ENCODE measurements at places on chromosomes 2 and 18.

GRCh38 chr2:16537347-16537746 lies 128.3 kb downstream of the CYRIA start:
- no peak for DNase-seq

DNA sequence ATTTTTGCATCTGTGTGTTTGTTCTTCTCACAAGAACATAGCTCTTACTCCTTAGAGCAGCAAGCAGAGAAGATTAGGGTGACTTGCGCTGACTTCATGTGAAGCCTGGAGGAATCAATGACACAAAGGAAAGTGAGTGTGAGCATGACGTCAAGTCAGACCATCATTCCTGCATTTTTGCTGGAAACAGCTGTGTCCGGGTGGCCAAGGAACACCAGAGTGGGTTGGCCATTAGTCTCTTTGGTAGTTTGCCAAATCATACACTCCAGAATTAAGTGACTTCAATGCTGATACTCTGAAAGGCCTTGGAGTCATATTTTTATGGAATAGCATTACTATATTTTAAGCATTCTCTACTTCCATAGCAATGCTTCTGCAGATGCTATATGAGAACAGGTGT lies 597.2 kb downstream of the DCDC2C start:
- no peak for DNase-seq

DNA sequence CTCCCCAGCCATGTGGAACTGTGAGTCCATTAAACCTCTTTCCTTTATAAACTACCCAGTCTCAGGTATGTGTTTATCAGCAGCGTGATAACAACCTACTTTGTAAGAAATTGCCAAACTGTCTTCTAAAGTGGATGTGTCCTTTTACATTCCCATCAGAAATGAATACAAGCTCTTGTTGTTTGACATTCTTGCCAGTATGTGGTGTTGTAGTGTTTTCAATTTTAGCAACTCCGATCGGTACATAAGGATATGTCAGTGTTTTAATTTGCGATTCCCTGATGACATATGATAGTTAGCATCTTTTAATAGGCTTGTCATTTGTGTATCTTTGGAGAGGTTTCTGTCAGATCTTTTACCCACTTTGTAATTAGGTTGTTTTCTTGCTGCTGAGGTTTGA lies 1156.3 kb upstream of the CRIM1 start:
- no peak for DNase-seq

DNA sequence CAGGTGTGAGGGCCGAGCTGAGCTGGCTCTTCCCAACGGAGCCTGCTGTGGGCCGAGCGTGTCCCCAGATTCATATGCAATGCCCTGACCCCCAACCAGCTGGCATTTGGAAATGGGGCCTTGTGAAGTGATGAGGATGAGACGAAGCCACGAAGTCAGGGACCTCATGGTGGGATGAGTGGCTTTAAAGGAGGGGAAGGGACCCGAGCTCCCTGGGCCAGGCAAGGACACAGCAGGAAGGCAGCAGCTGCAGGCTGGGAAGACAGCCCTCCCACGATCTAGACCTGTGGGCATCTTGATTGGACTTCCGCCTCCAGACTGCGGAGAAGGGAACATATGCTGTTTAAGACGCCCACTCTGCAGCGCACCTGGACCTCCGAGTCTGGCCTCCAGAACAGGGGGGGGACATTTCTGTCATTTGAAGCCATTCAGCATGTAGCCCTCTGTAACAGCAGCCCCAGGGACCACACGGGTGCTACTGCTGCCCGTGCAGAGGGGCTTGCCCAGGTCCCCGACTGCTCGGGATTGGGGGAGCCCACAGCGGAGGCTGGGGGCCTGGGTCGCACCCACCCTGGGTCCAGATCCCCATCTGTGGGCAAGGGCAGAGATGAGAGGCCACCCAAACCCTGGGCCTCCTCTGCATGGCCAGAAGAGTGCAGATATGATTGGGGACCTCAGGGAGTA lies 27.2 kb downstream of the KIF1A start:
- no peak for DNase-seq

DNA sequence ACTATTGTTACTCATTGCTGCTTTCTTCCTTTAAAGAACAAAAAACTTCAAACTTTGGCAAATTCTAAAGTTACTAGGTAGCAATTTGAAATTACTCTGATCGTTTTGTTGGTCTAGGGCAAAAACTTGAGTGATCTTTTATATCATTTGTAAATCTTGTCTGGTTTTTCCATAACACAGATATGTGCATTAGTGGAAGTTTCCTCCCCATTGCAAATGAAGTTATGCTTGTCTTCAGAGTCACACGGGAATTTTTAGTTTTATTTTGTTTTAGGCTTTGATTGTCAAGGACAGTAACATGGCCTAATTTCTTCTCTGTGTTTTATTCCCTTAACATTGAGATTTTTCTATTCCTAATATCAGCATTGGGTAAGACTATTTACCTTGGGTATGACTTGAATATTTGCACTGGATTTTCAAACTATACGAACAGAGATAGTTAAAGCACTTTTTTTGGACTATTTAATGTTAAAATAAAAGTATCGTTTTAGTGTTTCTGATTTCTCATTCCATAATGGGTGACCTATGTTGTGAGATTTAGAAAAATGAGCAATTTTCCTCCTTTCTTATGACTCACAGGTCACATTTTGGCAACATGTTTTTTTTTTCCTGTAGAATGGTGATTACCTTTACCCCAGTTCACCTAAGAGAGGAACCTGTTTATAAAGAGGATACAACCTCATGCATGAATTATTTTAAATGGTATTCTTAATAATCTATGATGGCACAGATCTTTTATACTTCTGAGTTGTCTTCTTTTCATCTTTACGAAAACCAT lies 65.0 kb downstream of the BABAM2 start:
- no peak for DNase-seq

DNA sequence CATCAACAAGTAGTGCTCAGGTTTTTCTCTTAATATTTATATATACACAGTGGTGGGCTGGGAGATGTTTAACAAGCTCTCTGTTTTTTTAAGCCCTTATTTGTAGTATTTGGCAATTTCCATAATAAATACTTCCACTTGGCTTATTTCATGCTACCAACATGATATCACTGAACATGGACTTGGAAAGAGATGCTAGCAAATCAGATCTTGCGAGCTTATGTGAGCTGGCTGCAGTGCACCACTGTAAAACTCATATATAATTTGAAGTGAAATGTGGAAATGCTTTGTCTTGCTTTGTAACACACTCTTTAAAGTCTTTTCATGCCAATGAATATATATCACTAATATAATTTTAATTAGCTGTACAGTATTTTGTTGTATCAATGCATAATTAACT lies 155.7 kb downstream of the ALK start:
- no peak for DNase-seq

DNA sequence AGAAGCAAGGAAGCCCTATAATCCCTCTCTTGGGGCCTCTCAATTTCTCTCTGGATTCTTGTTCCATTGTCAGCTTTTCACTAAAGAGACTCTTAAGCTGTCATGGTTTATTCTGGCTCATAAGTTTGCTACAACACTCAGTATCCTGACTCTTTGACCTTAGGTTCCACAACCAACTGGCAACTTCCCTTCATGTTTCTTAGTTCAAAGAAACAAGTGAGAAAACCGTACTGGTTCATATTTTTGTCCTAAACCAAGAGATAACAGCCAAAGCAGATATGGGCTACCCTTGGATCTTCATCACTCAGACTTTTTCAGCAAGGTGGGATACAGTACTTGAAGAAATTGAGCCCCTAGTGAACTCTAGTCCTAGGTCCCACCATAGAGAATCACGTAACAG lies 109.9 kb upstream of the CRIM1 start:
- DNase-seq: no peak

GRCh38 chr2:239462191-239462515 lies 61.3 kb upstream of the HDAC4 start:
- no peak for DNase-seq

DNA sequence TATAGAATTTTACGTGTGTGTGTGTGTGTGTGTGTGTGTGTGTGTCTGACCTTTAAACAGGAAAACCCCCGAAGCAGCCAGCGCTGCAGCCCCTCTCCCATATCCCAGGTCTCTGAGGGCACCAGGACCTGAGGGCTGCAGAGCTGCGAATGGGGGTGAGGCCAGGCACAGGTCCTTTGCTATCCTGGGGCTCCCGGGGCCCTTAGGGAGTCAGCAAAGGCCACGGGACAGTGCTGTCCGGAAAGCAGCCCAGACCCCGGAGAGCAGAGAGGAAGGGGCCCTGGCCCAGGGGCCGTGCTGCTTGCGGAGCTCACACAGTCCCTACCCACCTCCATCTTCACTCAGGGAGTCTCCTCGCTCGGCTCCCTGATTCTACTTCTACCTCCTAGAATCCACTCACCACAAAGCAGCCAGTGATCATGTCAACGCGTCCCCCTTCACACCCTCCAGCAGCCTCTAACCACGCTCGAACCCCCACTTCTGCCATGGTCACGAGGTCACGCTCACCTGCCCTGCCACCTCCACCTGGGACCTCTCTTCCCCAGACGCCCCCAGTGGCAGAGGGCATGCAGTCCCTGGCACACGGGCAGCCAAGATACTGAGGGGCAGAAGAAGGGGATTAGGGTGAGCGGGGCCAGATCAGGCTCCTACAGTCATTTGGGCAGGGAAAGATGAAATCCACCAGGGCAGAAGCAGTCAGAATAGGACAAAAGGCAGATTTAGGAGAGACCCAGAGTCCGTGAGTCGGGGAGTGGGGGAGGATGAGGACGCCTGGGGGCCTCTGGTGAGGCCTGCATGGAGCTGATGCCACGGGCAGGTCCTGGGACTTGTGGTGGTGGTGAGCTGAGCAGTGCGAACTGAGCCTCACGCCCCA lies 86.7 kb downstream of the USP40 start:
- no peak for DNase-seq

DNA sequence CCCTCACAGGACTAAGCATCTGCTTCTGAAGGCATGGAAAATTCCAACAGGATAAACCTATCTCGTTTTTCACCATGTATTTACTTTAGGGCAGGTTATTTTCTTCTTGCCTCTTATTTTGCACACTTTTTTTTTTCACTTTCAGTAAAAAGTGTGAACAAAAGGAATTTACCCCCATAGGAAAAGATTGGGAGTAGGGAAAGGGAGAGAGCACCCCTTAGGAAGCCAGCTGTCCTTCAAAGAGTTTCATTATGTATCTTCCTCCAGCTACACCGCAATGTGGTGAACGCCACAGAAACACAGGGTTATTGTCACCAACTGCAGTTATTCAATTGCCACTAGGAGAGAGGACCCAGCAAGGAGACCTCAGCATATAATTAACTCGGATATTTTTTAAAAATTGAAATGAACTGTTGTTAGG lies 286.2 kb upstream of the VRK2 start:
- no peak for DNase-seq

DNA sequence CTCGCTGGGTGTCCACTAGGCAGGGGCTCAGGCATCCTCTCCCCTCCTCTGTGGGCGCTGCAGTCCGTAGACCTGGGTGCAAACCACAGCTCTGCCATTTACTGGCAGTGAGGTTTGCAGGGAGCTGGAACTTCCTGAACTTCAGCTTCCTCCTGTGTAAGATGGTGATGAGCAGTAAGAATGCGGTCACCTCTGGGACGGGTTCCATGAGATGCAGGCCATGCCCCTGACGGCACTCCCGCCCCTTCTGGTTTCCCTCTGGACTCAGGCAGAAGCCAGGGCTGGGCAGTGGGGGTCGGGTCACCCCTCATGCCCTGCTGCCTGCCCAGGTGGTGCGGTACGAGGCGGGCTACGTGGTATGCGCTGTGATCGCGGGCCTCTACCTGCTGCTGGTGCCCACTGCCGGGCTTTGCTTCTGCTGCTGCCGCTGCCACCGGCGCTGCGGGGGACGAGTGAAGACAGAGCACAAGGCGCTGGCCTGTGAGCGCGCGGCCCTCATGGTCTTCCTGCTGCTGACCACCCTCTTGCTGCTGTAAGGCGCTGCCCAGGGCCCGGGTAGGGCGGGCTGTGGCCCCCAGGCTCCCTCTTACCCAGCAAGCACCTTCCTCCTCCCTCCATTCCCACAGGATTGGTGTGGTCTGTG lies 1.5 kb downstream of the PROM2 start:
- no peak for DNase-seq

DNA sequence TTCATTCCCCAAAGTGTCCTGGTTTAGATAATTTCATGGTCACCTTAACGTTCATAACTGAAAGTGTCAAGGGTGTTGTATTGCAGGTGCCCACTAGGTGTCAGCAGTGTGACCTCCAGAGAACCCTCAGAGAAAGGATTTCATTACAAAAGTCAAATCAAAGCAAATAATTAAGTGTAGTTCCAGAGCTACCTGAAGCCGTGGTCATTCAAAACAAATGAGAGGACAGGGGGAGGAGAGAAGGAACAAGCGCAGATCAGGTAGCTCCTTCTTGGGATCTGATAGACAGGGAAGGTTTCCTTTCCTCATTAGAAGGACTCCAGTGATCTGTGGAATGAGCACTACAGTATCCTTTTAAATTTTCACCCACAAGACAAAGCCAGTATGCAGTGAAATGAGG lies at the start of gene SLC9A4:
TSS of gene SLC9A4 (plus strand) at position 207 of the 400 bp plus-strand sequence. CDS start 534 bp downstream, outside the sequence.
- peak; percentile 38 for DNase-seq

GRCh38 chr2:212421556-212422334 lies 116.9 kb downstream of the ERBB4 start:
- DNase-seq: no peak

DNA sequence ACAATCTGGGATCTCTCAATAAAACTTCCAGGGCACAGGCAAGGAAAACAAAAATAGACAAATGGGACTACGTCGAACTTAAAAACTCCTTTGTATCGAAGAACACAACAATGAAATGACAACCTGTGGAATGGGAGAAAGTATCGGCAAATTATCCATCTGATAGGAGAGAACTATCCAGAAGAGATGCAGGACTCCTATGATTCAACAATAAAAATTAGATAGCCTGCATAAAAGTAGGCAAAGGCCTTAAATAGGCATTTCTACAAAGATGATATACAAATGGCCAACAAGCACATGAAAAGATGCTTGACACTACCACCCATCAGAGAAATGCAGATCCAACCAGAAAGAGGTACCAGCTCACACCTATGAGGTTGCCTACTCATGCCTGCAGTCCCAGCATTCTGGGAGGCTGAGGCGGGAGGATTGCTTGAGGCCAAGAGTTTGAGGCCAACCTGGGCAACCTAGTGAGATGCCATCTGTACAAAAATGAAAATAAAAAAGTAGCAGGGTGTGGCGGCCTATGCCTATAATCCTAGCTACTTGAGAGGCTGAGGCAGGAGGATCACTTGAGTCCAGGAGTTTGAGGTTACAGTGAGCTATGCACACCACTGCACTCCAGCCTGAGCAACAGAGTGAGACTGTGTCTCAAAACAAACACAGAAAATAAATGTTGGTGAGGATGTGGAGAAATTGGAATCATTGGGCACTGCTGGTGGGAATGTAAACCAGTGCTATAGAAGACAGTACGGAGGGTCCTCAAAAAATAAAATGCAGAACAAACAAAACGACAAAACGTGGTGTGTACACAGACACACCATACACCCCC lies 21.6 kb downstream of the TWIST2 start:
- DNase-seq: no peak

- DNase-seq: no peak
These were observed 90.8 kb downstream of the DSEL start for GRCh38 chr18:67425672-67426071.

Measured in T-cell (primary cell).